ENCODE measurements at places on chromosomes 12 and 14.

DNA sequence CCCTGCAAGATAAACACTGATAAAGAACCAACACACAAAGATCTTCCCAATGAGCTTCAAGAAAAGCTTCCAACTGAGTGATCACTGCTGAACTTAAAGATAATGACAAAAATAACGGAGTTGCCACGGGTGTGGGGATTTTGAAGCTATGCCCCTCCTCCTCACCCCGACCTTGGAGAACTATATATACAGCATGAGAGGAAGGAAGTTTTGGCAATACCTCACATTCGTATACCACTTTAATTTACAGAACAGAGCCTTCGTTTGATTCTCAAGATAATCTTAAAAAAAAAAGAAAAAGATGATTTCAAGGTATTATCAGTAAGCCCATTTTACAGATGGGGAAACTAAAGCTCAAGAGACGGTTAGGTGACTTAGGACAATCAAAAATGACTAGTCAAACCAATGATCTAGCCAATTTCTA is 715 bp downstream of the NEK9 start:
- no peak for DNase-seq

DNA sequence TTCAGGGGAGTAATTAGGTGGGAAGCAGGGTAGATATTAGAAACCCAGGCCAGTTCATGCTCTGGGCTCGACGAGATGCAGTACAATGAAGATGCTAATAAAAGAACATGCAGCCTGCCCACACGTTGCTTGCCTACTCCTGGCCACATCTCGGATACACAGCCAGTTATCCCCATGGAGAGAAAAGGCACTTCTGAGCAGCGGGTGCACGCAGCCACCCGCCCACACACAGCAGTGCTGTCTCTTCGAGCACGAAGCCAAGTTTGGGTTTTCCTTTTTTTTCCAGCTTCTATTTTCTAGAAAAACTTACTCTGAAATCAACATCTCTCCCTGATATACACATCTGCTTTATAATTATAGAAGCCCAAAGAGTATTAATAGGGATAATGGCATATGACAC is 85.7 kb downstream of the CIT start:
- no peak for DNase-seq

- DNase-seq = no peak
Observed at GRCh38 chr12:27524494-27524835, 459 bp downstream of the PPFIBP1 start.

- peak; percentile 49 for DNase-seq
Observed at GRCh38 chr12:110079477-110080400, 31.4 kb upstream of the C12orf76 start.

- no peak for DNase-seq
Observed at GRCh38 chr14:55052269-55052930, 953 bp downstream of the MAPK1IP1L start.
